Stimulated activated naive CD8-positive, alpha-beta T cell treated with anti-CD3 and anti-CD28 coated beads, Interleukin-15, amount 100 ng/mL, for 72 hours (primary cell): ENCODE measurements at places on chromosomes 3 and 15.

GRCh38 chr3:158896729-158897128, 94.9 kb downstream of the MFSD1 start:
- DNase-seq = no peak

DNA sequence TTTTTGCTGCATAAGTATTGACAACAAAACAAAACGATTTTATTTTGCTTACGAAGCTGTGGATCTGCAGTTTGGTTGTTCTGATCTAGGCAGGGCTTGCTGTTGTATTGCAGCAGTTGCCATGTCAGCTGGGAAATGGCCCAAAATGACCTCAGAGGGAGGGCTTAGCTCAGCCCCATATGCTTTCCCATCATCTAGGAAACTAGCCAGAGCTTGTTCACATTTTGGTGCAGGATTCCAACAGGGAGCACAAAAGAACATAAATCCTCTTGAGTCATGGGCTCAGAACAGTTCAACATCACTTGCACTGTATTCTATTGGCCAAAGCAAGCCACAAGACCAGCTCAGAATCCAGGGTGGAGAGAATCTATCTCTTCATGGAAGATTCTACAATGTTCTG, 42.2 kb upstream of the ROBO2 start:
- DNase-seq = no peak

DNA sequence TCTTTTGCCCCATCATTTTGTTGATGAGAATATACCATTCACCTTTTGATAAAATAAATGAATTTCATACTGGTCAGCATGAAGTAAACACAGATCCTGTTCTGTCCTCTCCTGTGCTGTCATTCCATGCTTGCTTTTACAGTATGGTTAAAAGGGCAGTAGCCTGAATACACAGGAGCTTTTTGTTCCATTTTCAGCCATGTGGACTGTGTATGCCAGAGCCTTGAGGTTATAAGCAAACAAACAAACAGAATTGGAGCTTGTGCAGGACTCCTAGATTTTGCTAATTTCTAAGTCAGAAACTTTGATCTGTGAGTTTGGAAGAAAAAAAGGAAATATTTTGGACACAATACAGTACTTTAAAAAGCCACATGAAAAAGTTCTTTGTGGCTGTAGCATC, 91.9 kb downstream of the LRRC28 start:
- no peak for DNase-seq

GRCh38 chr3:20130106-20130505, 55.9 kb downstream of the SGO1 start:
- no peak for DNase-seq

DNA sequence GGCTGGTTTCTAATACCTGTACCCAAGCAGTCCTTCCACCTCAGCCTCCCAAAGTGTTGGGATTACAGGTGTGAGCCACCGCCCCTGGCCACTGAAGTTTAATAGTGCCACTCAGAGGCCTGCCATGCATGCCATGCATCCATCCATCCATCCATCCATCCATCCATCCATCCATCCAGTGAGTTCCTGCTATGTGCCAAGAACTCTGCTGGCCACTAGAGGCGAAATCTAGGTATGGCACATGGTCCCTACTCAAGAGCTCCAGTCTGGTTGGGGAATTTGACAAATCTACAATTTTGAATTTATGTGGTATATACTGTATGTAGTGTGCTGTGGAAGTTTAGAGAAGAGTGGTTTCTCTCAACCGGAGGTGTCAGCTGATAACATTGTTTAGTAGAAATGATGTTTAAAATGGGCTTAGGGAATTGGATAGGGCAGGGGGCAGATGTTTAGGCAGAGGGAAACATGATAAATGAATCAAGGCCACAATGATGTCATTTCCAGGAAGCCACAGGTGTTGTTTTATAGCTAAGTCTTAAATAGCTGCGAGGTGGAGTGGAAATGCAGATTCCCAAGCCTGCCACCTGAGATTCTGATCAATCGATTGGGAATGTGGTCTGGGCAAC, 384.4 kb upstream of the C2CD4B start:
- peak; percentile 13 for DNase-seq
